ENCODE measurements at places on chromosomes 11 and 22.

GRCh38 chr11:28447226-28447625 is 339.0 kb downstream of the METTL15 start:
- DNase-seq = no peak

GRCh38 chr11:90698238-90698637 is 475.4 kb upstream of the CHORDC1 start:
- DNase-seq = no peak

DNA sequence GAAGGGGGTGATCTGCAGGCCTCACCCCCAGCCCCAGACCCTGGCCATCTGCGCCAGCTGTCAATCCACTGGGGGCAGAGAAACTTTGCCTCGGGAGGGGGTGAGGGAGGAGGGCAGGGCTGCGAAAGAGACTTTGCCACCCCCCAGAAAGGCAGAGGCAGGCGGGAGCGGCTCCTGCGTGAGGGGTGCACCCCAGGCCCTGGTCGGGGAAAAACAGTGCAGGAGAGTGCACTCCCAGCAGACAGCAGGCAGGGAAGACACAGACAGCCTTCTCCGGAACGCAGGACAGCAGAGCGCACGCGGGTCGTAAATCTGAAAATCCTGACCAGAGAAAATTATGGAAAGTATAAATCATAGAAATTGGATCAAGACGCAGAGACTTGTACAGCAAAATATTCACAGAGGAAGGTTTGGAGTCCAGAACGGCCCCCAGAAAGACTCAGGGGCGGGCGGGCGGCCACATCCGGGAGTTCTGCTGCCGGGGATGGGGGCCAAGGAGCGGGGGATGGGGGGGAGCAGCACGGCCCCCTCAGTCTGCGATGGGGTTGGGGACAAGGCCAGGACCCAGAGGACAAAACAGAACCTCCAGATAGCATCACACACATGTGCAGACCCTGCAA is 8.0 kb upstream of the MRPL23 start:
- no peak for DNase-seq

DNA sequence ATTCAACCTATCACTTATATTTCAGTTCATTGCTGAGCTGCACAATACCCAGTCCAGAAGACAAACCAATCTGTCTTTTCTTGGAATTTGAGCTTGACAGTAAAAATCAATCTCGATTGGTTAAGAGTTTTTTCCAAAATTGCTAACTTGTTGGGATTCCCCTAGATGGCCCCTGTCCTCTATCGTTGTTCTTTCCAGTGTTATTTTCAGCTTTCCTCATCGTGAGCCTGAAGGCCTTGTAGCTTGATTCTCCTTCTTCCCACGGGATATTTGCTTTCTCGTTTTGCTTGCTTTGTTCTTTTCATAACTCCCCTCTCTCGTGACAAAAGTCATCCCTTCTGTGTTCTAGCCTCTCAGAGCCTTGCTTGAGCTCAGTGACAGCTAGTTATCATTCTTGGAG is 3.1 kb downstream of the OR8B8 start:
- no peak for DNase-seq

- no peak for DNase-seq
Observed at GRCh38 chr11:78226684-78227680, 38.3 kb downstream of the USP35 start.

DNA sequence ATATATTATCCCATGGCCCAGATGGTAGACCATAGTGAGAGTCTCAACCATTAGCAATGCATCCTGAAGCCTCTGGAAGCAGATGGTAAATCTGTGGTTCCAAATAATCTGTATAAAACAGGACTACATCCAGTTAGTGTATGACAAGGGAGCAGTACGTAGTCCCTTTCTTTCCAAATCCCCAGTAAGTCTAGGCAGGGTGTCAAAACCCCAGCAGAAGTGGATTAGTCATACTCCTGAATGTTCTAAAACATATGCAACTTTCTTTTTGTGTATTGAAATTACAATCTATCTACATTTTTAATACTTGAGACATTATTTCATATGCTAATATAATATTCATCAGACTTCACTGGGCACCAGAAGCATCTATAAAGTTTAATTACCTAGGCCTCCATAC is 295.1 kb upstream of the ANO5 start:
- no peak for DNase-seq

- no peak for DNase-seq
Observed at GRCh38 chr11:130510407-130511006, 62.1 kb downstream of the ADAMTS15 start.
